ENCODE measurements at places on chromosomes 11 and 22. TPM values are rescaled to one million over a fixed set of nuclear protein-coding genes. Genes with fewer than 3 reads are reported as not detected.

PRR33 gene
- total RNA-seq = not detected

DNA sequence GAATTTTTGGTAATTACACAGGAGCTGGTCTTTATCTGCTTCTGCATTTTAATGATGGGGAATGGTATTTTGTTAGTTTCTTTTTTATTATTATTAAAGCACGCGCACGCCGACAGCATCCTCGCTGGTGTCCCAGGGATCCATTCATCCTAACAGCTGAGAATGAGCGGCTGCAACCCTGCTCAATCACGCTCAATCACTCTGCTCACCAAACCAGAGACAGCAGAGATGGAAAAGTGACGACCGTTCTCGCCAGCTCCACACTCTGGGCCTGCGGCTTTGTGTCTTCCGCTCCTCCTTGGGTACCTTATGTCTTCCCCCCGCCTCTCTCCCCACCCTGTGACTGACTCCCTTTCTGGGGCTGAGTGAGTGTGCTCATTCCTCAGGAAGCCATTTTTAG is 84.5 kb downstream of the DSCAML1 start:
- no peak for DNase-seq

GRCh38 chr22:20591660-20592310 is 84.4 kb downstream of the MED15 start:
- no peak for DNase-seq

- peak; percentile 94 for DNase-seq
Observed at GRCh38 chr11:6319704-6320410, 444 bp downstream of the CAVIN3 start.

- no peak for DNase-seq
Observed at GRCh38 chr11:123040111-123040432, 21.9 kb downstream of the HSPA8 start.
